Renal cortex interstitium (tissue), 15 donors: ENCODE measurements at places on chromosomes 11 and 22. TPM values are rescaled to one million over a fixed set of nuclear protein-coding genes. Genes with fewer than 3 reads are reported as not detected.

Gene HORMAD2
- not detected for polyA plus RNA-seq

DNA sequence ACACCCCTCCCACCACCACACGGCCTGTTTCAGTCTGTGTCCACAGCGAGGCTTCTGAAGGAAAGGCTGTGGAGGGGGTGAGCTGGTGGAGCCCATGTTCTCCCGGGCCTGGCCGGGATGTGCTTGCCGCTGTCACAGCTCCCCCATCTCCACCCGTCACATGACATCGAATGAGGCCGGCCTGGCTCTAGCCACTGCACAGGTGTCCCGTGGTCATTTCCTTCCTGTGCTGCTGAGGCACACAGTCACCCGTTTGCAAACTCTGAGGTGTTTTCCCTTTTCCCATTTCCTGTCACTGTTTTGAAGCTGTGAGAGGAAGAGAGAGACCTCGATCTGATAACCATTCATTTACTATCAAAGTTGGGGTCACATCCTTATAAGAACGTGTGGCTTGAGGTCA is 55.7 kb upstream of the CLDN5 start:
- no peak for DNase-seq

DNA sequence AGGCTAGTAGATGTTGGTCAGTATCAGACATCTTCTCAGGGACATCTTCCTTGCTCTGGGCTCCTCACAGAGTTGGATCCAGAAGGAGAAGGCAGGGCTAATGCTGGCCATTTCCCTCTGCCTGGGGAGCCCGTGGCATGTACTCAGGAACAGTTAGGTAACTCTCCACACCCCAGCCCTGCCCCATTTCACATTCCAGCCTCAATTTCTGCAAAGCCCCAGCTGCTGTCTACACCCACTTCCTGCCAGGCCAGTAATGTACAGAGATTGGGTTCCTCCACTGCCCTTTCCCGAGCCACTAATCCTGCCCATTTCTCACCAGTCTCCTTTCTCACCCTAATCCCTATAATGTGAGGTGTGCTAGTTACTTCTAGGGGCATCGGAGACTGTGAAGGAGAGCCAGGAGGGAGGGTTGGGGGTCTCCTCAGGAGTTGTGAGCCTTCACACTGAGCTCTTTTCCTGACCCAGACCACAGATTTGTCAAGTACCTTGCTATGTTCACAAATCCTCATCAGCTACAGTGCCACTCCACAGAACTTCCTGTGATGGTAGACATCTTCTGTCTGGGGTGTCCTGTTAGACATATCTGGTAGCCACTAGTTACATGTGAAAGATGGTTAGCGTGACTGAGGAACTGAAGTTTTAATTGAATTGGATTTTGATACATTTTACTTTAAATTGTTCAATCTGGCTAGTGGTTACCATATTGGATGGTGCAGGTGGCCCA is 1.3 kb upstream of the SEC14L3 start:
- no peak for DNase-seq

DNA sequence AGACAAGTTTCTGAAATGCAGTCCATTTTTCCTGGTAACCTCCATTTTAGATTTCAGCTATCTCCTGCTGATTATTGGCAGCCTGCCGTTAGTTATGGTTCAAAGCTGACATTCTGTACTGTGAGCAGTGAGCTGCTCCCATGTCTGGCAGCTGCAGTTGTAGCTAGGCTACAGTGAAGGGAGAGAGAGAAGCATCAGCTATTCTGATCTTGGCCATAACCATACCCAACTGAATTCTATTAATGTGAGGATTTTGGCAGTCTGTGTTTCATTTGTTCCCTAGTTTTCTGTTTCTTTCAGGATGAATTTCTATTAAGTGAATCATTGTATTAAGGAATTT is 33.4 kb downstream of the SIK2 start:
- no peak for DNase-seq

Gene PGM2L1
- polyA plus RNA-seq: 3.4 TPM

GRCh38 chr22:44247346-44247745 is 65.4 kb downstream of the SHISAL1 start:
- no peak for DNase-seq

DNA sequence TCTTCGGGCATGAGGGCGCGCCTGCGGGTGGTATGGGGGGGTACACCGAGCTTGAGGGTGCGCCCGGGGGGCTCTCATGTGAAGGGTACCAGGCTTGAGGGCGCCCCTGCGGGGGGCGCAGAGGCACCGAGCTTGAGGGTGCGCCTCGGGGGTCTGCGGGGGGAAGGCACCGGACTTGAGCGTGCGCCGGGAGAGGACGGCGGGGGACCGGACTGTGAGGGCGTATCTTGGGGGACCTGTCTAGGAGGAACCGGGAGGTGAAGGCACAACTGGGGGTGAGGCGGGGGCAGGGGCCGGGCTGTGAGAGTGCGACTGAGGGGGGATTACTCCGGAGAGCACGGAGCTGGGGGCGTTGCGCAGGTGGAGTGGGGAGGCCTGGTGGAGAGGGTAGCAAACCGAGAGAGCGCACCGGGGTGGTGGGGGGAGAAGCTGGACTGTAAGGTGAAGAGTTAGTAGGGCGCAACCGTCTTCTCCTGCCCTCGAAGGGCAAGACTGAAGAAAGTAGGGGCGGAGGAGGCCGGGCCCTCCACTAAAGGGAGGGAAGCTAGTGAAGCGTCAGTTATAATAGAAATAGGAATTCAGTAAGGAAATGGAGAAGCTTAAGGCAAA is 1.1 kb upstream of the DDX6 start:
- DNase-seq: no peak

DNA sequence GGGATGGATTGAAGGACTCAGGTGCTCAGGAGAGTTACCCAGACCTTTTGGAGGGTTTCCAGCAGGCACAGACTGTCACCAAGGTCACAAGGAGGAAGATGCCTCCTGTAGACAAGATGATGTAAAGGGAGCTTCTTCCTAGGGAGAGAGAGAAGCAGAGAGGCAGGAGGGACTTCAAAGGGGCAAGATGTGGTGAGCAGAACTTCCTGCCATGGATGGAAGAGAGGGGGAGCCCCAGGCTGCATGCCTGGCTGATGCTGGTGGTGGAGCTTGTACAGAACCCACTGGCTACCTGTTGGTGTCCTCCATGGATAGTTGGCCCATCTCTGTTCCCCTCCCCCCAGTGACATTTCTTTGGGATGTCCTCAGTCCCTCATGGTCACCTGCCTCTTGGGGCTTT is 4.2 kb downstream of the HEPN1 start:
- no peak for DNase-seq

- no peak for DNase-seq
These were observed 79.1 kb downstream of the KCNQ1 start for GRCh38 chr11:2523821-2524391.

- DNase-seq: peak; percentile 85
These were observed 203.0 kb upstream of the SORL1-AS1 start for GRCh38 chr11:121655537-121656327.

DNA sequence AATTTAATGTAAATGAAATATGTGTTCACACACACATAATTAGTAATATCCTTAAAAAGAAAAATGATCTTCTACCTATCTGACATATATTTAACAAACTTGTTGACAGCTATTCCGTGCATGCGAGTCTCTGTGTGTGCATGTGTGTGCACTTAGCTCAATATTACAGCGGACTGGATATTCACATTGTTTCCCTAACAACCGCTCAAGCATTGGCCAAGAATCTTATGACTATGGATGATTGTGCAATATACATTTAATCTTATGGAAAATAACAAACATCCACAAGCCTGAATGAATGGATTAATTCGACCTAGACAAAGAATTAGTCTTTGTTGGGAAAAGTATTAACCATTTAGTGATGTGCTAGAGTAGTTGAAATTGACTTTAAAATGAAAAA is 1078.6 kb downstream of the LRRC4C start:
- DNase-seq: no peak

DNA sequence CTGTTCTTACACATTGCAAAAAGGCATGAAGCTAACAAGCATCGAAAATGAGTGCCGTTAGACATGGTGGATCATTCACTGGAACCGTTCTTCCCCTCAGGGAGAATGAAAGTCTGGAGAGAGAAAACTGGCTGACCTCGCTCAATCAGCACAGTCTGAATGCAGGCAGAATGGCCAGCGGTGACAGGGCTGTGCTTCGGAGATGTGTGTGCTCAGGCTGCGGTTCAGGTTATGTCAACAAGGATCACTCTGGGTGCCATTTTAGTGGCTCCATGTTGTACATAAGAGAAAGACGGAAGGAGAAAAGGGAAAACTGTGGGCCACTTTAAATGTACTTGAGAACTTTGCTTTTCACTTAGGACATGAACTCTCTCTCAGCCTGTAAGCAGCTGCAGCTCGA is 749.8 kb upstream of the ARHGAP42 start:
- DNase-seq: no peak

DNA sequence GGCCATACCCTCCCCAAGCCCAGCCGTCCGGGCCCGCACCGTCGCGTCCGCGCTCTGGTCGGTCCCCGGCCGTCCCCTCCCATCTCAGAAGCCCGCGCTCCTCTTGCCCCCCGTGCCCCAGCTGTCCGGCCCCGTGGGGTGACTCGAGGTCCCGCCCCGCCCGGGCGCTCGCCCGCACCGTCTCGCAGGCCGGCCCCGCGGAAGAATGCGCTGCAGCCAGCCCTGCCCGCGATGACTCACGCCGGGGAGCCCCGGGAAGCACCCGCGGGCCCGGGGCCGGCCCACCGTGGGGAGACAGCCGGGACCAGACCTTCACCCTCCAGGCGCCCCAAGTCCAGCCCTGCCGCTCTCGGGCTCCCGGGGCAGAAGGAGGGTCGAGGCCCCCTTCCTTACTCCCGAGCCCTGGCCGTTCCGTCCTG is 320 bp upstream of the PHLDA2 start:
- DNase-seq: no peak

Gene NPAS4
- 0.09 TPM for polyA plus RNA-seq

DNA sequence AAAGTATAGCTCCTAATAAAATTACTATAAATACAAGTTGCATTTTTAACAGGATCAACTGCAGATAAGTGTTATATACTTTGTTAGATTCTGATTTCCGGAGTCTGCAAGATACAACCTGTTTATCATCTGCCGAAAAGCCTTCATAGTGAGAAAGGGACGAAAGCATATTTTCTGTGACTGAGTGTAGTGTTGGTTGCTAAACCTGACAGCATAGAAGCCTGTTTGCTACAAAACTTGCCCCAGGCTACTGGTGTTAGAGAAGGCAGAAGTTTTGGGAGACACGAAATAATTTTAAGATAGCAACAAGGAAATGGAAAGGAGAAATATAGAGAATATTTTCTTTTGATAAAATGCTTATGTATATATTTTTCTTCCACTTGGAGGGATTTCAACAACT is 243.5 kb upstream of the NARS2 start:
- no peak for DNase-seq
